ENCODE measurements at places on chromosomes 6 and 20.

DNA sequence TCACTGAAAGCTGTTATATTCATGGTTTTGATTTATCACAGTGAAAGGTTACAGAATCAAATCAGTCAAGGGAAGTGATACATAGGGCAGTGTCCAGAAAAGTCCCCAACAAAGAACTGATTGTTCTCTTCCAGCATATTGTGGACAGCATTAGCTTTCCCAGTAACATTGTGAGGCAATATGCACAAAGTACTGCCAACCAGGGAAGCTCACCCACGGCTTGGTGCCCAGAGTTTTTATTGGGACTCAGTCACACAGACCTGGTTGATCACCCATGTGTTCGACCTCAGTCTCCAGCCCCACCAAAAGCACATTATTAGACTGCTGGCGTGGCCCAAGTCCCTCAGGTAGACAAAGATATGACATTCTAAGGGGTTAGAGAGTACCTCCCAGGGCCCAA is 76.0 kb downstream of the LCA5 start:
- H3K4me3 ChIP-seq, result no peak overlapping the region
- no peak overlapping the region for H3K27ac ChIP-seq
- no peak for DNase-seq
- no peaks in the 10 kb centered on the region for H3K4me1 ChIP-seq
- H3K27me3 ChIP-seq, result no peaks in the 10 kb centered on the region

GRCh38 chr20:967796-968742 is 34.0 kb downstream of the RSPO4 start:
- no peak overlapping the region for H3K4me3 ChIP-seq
- peak; percentile 62 for DNase-seq
- no peaks in the 10 kb centered on the region for H3K4me1 ChIP-seq

GRCh38 chr20:22914291-22914690 is 120.8 kb upstream of the SSTR4 start:
- H3K4me1 ChIP-seq, result no peaks in the 10 kb centered on the region
- H3K27ac ChIP-seq, result no peak overlapping the region
- H3K27me3 ChIP-seq, result no peaks in the 10 kb centered on the region
- no peaks in the 10 kb centered on the region for H3K36me3 ChIP-seq

- H3K4me1 ChIP-seq, result no peaks in the 10 kb centered on the region
- no peaks in the 10 kb centered on the region for H3K27me3 ChIP-seq
- no peak overlapping the region for H3K4me3 ChIP-seq
These were observed 352.6 kb downstream of the THBS2 start for GRCh38 chr6:168901076-168901475.

GRCh38 chr6:163720460-163721235 is 306.1 kb downstream of the QKI start:
- H3K36me3 ChIP-seq, result no peaks in the 10 kb centered on the region
- no peak overlapping the region for H3K4me3 ChIP-seq
- DNase-seq, result no peak

DNA sequence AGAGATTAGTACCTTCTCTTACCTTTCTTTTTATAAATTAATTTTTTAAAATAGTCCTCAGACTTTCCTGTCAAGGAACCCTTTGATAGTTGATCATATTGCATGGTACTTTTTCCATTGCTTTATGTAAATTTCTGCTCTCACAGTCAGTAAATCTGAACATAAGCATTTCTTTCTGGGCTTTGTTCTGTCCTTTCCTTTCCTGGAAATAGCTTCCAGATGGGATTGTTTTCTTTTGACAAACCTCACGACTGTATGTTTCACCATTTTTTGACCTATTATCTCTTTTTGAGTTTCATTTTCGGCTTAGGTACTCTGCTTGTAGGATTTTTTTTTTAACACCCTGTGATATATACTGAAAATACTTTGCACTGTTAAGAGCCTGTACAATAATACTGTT is 32.6 kb downstream of the UTRN start:
- no peak overlapping the region for H3K27ac ChIP-seq
- no peaks in the 10 kb centered on the region for H3K36me3 ChIP-seq
- H3K4me3 ChIP-seq, result no peak overlapping the region
- no peaks in the 10 kb centered on the region for H3K4me1 ChIP-seq
- DNase-seq, result no peak
- no peaks in the 10 kb centered on the region for H3K27me3 ChIP-seq

DNA sequence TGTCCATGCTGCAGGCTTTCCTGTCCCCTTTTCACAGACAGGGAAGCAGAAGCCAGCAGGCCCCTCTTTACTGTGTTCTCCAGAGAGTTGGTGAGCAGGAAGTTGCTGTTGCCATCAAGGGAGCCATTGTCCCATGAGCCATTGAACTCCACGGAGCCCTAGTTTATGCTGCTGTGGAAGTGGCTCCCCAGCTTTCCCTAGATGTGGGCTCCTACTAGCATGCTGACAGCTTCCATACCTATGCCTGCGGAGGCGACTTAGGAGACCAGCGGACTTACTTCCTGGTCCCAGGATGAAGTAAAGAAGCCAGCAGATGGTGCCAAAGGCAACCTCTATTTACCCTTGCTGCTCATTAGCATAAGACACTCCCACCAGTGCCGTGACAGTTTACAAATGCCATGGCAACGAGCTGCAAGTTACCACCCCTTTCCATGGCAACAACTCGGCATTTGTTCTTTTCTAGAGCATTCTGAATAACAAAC is 30.8 kb upstream of the FKBP1A start:
- H3K4me1 ChIP-seq, result peaks cover 6% of the 10 kb centered on the region
- H3K27ac ChIP-seq, result no peak overlapping the region

GRCh38 chr6:5007531-5007930 is 3.7 kb upstream of the RPP40 start:
- no peak for DNase-seq
- H3K27me3 ChIP-seq, result no peaks in the 10 kb centered on the region
- no peaks in the 10 kb centered on the region for H3K36me3 ChIP-seq
- H3K4me1 ChIP-seq, result no peaks in the 10 kb centered on the region
- H3K27ac ChIP-seq, result no peak overlapping the region
- H3K4me3 ChIP-seq, result no peak overlapping the region
